ENCODE measurements at places on chromosomes 7 and 10.

DNA sequence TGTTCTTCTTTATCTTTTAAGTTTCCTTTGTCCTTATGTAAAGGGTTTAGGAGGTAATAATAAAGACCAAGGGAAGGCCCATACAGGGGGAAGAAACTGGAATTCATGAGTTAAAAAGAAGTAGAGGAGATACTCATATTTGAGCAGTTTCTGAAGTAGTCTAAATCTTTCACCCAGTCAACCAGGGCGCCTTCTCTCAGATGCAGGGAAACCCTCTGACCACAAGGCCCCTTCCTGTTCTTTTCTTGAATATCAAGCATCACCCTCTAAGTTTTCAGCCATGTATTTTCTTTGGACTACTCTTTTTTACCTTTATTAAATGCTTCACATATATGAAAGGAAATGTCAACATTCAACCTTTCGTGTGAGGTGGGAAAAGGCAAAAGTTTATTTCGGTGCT, 630.8 kb downstream of the SUGCT start:
- DNase-seq: no peak

DNA sequence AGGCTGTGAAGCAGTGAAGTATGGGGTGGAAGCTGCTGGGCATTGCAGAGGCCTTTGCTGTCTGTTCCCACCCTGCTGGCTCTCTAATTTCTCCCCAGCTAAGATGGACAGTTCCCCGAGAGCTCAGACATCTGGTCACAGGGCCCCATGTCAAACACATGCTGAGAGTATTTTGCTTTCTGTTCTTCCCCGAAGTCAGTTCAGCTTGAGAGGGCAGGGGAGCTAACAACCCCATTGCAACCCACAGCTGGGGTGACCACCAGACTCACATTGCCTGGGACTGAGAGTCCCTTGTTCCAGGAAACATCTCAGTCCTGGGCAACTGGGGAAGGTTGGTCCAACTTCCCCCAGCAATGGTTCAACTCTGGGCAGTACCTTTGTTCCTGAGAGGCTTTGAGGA, 52.8 kb downstream of the ABCA13 start:
- DNase-seq: no peak

DNA sequence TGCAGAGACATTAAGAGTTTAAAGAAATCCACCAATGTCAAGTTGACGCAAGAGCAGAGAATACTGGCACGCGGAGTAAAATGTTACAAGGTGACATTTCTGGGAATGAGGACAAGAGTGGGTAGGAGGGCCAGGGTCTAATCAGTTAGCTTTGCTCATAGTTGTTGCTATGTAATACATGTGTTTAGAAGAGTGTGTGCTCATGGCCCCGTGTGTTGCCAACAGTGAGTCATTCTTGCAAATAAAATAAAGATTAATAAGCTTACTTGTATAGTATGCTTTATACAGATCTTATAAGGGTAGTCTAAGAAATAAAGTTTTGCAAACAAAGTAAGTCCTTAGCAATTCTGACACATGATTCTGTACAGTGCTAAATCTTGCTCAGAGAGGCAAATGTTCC, 64.5 kb downstream of the DNMBP start:
- no peak for DNase-seq

DNA sequence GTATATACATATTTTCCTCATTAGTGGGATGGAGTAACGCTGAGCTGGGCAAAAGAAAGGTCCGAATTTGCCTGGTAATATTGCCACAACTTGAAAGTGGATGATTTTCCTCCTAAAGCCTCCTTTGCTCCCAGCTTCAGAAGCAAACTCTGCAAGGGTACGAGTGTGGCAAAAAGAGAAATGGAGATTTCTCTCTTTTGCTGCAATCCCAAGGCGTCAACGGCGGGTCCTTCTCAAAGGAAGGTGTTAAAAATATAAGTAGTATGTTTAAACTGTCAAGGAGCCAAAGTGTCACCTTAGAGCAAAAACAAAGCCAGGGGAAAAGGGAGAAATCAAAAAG, 12.4 kb upstream of the HOXA2 start:
- no peak for DNase-seq

- DNase-seq: no peak
Measured at GRCh38 chr10:8150401-8150905, 96.0 kb downstream of the GATA3 start.

Measured in NCI-H524 treated with DMSO at 0.1 percent for 48 hours (cell line).